Gastroesophageal sphincter (tissue), 4 donors: ENCODE measurements at places on chromosomes 1 and 21. TPM values are rescaled to one million over a fixed set of nuclear protein-coding genes. Genes with fewer than 3 reads are reported as not detected.

The MACF1 gene
- 454 TPM for total RNA-seq

The C1orf35 gene
- total RNA-seq: 13.7 TPM

- ATAC-seq: peak; percentile 42
Measured at GRCh38 chr1:65056234-65056633, 89.9 kb upstream of the JAK1 start.

GRCh38 chr1:230548997-230549396 lies 93.3 kb upstream of the COG2 start:
- no peak for ATAC-seq

The PAQR6 gene
- 3.4 TPM for total RNA-seq

The SFN gene
- 12.6 TPM for total RNA-seq

GRCh38 chr1:58072450-58072849 lies 474.1 kb downstream of the OMA1 start:
- ATAC-seq: no peak

- ATAC-seq: no peak
Measured at GRCh38 chr1:2115702-2116341, 65.6 kb downstream of the PRKCZ start.

DNA sequence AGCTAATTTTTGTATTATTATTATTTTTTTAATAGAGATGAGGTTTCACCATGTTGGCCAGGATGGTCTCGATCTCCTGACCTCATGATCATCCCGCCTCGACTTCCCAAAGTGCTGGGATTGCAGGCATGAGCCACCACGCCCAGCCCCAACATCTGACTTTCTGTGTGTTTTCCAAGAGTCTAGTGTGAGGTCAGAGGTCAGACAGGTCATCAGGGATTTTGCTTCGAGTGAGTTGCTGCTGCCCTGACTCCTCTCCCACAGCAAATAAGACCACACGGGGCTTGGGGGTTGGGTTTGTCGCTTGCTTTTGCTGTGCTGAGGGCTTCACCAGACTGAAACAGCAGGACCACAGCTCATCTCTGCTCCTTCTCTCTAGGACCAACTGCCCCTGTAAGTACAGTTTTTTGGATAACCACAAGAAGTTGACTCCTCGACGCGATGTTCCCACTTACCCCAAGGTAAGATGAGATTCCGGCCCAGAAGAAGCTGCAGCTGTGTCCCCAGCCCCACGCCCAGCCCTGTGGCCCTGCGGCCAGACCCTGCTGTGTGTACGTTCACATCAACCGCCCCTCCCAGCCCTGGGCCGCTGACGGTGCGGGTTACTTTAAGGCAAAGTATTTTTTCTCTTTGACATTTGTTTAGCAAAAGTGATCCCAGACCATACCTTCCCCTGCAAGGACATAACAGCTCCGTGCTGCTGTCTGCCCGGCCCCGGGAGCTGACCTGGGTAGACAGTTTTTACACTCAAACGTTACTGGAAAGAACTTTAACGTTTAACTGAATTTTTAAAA lies 97.5 kb downstream of the PDE9A start:
- ATAC-seq: peak; percentile 62

DNA sequence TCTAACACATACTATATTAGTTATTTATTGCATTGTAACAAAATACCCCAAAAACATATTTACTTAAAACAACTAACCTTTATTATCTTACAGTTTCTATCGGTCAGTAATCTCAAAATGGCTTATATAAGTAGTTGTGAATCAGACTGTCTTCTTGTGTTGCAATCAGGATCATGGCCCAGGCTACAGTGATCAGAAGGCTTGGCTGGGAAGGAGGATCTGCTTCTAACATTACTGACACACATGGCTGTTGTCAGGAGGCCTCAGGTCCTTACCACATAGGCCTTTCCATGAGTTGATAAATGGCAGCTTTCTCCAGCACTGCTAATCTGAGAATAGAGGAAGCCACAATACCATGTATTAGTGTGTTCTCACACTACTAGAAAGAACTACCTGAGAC lies 33.7 kb downstream of the CFH start:
- ATAC-seq: no peak

The MPL gene
- total RNA-seq: 0.27 TPM

The SPRR1A gene
- not detected for total RNA-seq

DNA sequence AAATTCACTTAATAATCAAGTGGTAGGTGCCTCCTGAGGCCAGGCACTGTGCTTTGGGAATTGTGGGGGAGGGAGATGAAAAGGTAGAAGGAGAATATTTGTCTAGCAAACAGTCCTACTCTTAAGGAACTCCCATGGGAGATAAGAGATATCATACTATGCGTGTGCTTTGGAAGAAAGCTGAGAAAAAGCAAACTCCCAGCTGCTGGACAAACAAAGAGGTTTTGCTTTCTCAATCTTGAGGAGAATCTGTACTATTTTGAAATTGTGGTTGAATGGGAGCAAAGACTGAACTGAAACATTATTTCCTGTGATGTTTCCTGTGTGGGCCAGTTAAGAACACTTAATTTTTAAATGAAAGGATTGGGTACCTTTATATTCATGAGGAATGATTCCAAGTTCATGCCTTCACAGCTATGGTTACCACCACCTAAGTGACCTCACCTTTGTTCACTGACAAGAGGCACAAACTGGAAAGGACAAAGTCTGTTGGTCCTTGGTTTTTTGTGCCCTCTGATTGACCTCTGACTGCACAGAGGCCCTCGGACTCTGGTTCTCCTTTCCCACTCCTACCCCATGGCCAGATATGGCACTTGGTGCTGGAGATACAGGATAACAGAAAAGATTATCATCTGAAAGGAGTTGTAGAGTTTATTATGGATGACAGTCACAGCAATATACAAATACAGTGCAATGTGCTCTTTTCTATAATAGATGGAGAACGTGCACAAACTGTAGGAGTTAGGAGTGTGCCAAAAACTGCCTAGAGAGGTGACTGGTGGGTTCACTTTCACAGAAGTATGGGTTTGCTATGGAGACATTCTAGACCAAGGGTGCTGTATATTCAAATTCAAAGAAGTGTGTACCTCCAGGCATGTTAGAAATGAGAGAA lies 1.6 kb downstream of the CD53 start:
- ATAC-seq: no peak

GRCh38 chr1:3623441-3624199 lies 1.2 kb upstream of the TPRG1L start:
- ATAC-seq: no peak

The LCE1C gene
- total RNA-seq: not detected
